HAP-1 (cell line): ENCODE measurements at places on chromosomes 12 and 14.

GRCh38 chr14:36320897-36321381, 502 bp upstream of the MBIP start:
- no peak for DNase-seq

DNA sequence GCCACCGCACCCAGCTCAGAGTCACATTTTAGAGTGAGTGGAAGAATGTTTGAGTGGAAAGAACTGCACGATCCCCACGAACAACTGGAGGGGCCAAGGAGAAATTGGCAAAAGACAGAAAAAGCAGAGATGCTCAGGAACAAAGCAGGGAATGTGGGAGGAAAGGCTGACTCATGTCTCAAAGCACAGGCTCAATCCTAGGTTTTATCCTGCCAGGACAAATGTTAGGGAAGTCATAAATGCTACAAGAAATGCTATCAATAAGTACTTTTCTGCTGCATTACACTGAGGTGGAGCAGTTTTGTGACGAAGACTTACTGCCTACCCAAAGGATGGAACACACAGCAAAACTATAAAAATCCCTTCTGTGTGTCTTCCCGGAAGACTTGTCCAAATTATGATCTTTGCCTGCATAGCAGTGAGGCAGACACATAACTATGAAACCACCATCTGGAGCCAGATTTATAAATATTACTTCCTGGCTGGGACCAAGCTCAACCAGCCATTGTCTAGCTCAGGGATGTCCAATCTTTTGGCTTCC, 26.7 kb downstream of the NIN start:
- no peak for DNase-seq

DNA sequence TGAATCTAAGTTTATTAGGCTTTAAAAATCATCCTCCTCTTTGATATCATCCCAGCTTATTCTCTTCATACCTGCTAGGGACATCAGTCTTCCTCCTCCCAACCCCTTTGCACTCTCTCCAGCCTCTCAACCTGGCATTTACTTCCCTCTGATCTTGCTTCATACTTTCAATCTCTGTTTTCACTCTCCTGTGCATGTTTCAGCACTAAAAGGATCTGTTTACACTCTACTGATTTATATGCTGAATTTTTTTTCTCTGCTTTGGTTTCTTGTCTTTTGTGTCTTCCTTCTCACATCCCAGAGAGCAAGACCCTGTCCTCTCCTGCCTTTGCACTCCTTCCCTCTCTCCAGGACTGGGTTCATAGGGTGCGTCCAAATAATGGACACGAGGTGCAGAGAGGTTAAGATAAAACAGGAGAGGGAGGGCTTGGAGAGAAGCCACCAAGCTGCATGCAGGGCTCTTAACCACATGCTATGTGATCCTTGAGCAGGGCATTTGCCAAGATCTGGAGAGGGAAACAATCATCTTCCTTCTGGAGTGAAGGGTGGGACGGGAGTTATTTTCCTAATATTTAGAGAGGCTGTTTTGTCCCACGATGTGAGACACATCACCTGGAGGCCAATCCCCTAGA, 3.0 kb upstream of the CISTR start:
- DNase-seq, result no peak

GRCh38 chr14:50821510-50822464, 9.2 kb downstream of the NIN start:
- peak; percentile 37 for DNase-seq

DNA sequence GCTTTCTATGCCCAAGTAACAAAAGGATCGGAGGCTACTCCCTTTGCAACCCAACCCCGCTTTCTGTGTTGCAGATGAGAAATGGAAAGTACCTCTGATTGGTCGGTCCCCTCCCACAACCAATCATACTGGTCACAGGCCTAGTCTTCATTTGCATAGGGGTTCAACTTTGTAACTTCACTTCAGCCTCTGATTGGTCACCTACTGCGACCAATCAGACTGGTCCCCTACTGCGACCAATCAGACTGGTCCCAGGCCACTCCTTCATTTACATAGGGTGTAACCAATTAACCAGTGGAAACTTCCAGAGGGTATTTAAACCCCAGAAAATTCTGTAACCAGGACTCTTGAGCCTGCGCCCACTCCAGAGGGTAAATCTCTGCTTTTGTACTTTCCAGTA, 906.4 kb upstream of the TMEM132C start:
- DNase-seq, result no peak

DNA sequence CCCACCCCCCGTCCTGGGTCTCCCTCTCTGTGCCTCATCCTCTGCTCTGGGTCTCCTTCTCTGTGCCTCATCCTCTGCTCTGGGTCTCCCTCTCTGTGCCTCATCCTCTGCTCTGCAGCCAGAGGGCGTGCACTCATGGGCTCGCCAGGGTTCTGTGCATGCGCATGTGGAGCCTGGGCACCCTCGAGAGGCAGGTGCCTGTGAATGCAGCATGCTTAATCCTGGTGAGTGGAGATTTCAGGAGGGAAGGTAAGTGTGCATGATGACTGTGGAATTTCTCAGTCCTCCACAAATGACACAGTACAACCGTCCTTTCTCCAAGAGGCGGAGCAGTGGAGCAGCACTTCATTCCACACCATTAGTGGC, 65.2 kb downstream of the EP400 start:
- no peak for DNase-seq

- no peak for DNase-seq
Observed at GRCh38 chr14:34522496-34522895, 17.0 kb downstream of the EAPP start.

- no peak for DNase-seq
Observed at GRCh38 chr12:123919980-123920360, 52.7 kb downstream of the CCDC92 start.

DNA sequence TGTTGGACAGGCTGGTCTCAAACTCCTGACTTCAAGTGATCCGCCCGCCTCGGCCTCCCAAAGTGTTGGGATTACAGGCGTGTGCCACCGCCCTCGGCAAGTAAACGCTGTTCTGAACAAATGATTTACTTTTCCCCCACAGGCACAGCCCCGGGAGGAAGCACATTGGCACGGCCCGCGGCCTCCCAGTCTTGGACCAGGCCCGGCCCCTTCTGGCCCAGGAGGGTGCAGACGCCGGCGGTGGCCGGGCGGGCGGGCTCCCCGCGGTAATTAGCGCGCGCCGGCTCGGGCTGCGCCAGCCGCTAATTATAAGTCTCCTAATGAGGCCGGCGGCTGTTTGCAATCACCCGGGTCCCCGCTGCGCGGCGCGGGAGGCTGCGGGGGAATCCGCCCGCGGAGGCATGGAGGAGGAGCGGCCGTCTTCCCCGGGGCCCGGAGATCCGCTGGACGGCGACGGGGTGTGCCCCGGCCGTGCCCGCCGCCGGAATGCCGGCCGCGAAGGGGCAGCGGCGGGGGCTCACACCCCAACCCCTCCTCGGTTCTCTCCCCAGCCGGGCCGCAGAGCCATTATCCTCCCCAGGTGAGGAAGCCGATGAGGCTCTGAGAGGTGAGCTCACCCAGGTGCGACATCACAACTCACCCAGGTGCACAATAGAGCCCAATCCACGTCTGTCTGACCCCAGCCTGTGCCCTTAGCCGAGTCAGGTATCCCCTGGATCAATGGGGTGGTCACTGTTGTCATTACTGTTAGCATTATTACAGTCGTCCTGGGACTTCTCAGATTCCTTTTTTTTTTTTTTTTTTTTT, 3.3 kb upstream of the POP5 start:
- DNase-seq, result peak; percentile 23

GRCh38 chr14:29320286-29320685, 553.7 kb downstream of the FOXG1 start:
- no peak for DNase-seq

DNA sequence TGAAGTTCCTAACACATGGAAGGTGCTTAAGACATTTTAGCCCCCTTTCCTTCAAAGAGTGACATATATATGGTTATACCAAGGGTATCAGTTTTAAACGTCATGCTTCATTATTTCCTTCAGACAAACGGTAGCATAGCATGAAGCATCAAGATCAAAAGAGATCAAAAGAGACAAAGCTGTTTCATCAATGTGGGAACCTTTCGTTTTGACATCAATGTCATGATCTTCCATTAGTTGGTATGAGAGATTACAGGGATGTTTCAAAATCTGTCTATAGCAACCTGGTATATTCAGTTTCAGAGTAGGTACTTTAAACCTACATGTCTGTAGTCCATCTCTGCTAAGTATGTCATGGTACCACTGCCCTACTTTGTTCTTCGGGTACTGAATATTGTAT, 28.3 kb downstream of the PUS7L start:
- DNase-seq, result no peak

- DNase-seq, result no peak
Observed at GRCh38 chr12:54126029-54126695, 62.6 kb downstream of the SMUG1 start.

- peak; percentile 34 for DNase-seq
Observed at GRCh38 chr14:93160353-93160801, 24.3 kb downstream of the MOAP1 start.

DNA sequence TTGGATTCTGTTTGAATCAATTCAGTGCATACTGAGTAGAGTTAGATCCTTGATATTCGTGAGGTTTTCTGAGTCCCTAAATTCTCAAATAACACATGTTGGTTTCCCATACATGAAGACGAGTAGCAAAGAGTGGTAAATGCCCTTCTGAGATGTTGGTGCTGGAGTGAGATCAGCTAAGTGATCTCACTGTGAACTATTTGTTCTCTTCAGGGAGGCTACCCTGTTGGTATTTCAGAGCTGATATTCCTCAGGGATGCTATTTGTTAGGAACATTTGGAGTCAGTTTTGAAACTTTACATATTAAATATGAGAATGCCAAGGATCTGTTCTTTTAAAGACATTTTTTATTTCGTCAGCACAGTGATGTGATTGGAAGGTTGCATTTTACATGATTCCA, 54.7 kb downstream of the SUSD6 start:
- DNase-seq, result no peak

- no peak for DNase-seq
Observed at GRCh38 chr12:119627019-119627643, 33.6 kb downstream of the TMEM233 start.

DNA sequence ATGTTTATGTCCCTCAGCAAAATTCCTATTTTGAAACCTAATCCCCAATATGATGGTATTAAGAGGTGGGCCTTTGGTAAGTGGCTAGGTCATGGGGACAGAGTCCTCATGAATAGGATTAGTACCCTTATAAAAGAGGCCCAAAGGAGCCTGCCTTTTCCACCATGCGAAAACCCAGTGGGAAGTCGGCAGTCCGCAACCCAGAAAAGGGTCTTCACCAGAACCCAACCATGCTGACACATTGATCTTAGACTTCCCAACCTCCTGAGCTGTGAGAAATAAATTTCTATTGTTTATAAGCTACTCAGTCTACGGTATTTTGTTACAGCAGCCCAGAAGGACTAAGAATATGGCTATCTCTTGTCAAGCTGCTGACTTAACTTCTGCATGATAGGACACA, 66.5 kb downstream of the COCH start:
- DNase-seq, result no peak

- DNase-seq, result no peak
Observed at GRCh38 chr14:61698206-61698980, 3.1 kb downstream of the HIF1A start.

DNA sequence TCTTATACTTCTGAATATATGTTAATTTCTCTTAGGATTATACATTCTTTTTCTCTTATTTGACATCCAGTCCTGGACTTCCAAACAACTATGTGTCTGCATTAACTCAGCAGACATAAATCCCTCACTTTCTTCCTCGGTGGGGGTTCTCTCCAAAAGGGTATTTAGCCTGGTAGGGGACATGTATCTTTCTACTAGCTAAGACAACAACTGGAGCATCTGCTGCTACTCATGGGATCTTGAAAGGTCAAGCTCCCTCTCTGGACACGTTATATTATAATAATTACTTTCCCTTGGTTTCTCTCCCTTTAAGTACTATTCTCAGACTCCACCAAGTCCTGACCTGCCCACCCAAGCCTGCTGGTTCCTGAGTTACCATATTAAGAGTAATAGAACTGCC, 983.7 kb upstream of the FLRT2 start:
- no peak for DNase-seq

GRCh38 chr14:91400696-91401095, 16.9 kb downstream of the CCDC88C start:
- no peak for DNase-seq

DNA sequence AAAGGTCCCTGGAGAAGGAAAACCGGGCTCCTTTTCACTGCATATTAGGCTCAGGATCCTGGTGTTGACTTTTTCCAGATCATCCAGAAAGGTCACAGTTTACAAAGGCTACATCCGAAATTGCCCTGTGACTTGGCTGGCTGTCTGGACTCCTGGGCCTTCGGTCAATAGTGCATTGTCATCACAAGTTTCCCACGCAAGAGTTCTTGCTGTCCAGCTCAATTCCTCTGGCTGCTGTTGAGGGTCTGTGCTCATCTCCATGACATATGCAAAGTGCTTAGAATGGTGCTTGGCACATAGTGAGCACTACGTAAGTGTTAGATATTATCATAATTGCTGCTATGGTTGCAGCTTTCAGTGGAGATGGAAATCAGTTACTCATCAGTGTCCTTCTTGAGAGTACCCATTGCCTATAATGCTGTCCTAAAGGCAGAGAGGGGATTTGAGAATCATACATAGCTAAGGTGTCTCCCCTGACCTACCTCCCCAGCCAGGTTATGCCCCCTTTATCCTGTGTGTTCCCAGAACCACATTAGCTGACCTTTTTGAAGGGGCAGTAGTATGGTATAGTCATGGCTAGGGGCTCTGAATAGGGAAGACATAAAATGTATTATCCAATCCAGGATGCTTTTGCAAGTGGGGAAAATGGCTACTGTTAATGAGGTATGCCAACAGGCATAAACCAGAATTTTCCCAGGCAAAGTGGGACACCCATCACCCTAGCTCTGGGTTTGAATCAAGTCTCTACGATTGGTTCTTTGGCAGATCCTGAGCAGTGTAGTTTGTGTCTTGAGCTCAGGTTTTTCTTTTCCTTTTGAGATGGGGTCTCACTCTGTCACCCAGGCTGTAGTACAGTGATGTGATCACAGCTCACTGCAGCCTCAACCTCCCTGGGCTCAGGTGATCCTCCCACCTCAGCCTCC, 132.0 kb upstream of the CCND2 start:
- no peak for DNase-seq

GRCh38 chr14:64196814-64197411, 97.3 kb downstream of the ESR2 start:
- DNase-seq, result peak; percentile 64

DNA sequence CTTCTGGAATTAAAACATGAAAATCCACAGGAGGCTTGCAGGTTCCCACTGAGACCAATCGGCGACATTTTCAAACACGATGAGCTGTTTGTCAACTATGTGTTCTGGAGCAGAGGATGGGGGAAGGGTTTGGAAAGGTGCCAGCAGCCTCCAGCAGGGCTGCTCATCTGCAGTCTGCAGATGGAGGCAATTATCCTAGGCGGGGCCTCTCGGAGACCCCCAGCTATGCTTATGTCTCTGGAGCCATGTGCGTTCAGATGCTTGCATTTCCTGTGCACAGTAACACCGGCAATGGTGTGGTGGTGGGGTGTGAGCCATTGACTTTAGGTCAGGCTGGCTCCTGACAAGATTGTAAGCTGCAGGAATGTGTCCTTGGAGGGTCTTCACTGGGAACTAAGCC, 51.7 kb downstream of the RPH3A start:
- no peak for DNase-seq

DNA sequence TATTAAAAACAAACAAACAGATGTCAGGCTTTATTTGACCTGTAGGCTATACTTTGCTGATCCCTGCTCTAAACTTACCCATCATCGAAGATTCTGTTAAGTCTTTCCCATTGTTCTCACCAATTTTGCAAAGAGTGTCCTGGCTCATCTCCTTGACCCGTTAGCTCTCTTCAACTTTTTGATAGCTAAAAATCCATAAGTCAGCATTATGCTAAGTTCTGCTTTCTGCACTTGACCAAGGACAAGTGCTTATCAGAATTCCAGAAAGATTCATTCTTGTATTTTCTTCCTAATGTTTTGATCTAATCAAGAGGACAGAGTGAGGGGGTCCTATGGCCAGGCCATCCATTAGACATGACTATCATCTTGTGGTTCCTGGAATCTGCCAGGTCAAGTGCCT, 503.5 kb downstream of the FUT8 start:
- no peak for DNase-seq
